ENCODE measurements at places on chromosomes 6 and 20.

DNA sequence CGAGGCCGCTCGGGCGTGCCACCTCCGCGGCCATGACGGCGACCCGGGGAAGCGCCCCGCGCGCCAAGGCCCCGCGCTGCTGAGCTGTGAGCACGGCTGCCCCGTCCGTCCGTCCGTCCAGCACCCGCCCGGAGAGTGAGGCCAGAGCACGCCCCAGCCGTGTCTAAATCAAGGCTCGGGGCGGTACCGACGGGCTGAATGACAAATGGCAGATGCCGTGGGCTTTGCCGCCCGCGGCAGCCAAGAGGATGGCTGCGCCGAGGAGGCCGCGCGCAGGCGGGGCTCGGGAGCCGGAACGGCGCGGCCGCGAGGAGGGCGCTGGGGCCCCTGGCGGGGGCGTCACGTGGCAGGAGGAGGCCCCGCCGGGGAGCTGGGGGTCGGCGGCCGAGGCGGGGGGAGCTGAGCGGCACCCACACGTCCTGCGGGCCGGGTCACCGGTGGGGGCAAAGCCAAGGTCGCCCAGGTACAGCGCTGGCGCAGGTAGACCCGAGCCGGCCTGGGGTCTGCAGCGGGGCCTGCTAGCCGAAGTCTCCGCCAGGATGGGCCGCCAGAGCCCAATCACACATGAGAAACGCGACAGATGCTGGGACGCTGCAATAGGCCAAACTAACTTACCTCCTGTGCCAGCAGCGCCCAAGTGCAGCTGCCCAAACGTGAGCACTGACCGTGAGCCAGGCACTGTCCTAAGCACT is at the start of gene PLAGL1:
PLAGL1 (minus strand) TSS at position 140 of the 692 bp plus-strand sequence. CDS start 60,123 bp downstream, outside the sequence.
- no peak for DNase-seq

GRCh38 chr6:1770968-1771723 is 161.4 kb downstream of the FOXC1 start:
- peak; percentile 13 for DNase-seq

DNA sequence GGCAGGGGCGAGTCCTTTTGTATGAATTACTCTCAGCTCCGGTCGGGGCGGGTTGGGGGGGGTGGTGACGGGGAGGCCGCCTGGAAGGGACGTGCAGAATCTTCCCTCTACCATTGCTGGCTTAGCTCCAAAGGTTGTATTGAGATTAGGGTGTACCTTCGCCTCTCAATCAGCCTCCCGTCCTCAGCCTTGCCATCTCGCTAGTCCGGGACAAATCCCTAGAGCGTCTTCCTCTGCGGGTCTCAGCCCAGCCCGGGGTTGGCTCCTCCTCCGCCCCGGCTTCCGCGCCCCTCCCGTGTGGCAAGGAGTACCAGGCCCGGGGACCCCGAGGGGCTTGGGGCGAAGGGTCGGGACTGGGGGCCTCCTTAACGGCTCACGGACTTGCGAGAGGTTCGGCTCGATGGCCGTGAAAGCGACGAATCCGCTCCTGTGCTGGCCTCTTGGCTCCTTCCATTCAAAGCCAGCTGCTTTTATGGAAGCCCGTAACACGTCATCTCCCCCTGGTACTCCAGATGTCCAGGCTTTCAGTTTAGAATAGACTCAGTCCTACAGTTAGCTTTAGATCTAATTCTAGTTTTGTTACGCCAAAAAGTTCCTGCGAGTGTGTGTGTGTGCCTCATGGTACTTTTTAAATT is 636 bp upstream of the EEF1A1 start:
- peak; percentile 67 for DNase-seq

DNA sequence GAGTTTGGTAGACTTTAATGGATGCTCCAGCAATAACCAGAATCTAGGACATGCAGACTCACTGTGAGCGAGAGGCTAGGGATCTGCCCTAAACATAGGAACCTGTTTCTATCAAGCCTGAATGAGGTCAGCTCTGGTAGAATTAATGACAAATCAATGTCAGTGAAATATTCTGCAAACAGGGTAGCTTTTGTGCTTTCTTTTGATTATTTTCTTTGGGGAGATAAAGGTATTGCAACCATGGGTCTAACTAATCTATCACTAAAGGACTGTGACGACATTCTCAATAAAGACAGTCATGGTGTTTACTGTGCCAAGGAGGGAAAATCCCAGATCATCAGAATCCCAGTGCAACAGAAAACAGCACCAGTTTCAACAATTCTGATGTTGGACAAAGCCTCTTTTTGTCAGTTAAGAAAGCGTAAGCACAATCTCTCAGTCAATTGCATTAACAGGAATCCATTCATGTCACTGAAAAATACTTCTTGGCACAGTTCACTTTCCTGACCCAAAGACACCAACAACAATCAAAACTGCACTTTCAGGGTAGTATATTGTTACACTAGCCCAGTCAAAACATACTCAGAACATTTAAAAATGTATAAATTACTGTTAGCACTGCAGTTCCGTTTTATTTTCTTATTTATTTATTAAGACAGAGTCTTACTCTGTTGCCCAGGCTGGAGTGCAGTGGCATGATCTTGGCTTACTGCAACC is 36.8 kb upstream of the SMIM29 start:
- DNase-seq = no peak

- no peak for DNase-seq
These were observed 29.0 kb upstream of the ELOVL5 start for GRCh38 chr6:53377793-53378192.

- no peak for DNase-seq
These were observed 105.4 kb upstream of the PLEKHG1 start for GRCh38 chr6:150494241-150494640.

- DNase-seq = no peak
These were observed 65.5 kb upstream of the SPACA1 start for GRCh38 chr6:87982134-87982533.
